ENCODE measurements at places on chromosomes 7 and 10.

- no peak for DNase-seq
Observed at GRCh38 chr7:82384051-82384464, 59.5 kb downstream of the CACNA2D1 start.

DNA sequence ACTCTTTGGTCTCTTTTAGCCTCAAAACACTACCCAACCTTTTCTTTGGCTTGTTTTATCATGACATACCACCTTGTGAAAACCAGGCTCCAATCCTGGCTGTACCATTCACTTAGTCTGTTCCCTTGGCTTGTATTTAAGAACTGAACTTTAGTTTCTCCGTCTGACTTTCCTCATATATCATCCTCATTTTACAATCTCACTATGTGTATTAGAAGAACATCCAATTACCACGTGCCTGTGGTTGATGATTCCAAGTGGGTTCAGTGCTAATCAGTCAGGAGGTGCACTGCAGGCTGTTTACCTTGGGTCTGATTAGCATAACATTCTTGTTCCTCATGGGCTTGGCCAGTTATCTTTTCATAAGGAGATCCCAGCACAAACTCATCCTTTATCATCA lies 144.8 kb upstream of the KLF14 start:
- no peak for DNase-seq

DNA sequence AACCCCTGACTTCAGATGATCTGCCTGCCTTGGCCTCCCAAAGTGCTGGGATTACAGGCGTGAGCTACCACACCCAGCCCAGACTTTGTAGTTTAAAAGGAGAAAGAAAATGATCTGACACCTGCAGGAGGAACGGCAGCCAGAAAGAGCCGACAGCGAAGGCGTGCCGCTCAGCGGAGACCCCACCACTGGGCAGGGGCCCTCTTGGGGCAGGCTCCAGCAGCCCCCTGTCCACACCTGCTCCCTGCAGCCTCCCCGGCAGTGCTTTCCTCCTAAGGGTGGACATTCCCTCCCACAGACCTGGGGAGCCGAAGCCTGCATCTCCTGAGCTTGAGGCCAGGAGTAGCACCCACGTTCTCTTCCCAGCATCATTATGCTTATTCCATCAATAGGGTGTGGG lies 19.2 kb upstream of the CNPY1 start:
- DNase-seq = no peak

DNA sequence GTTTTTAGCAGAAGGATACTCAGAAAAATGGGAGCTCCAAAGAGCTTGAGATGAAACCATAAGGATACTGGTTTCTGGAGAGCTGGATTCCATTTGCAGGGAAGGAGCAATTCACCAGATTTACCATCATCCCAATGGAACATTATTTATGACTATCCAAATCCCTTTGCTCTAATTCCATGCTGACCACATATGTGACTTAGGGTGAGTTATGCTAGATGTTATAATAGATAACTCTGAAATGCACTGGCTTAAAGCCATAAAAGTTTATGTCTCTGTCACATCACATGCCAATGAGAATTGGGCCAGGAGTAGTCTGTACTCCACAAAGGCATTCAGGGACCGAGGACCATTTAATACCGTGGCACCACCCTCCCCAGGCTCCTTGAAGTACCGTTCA lies 185.2 kb downstream of the SKIDA1 start:
- DNase-seq = no peak

DNA sequence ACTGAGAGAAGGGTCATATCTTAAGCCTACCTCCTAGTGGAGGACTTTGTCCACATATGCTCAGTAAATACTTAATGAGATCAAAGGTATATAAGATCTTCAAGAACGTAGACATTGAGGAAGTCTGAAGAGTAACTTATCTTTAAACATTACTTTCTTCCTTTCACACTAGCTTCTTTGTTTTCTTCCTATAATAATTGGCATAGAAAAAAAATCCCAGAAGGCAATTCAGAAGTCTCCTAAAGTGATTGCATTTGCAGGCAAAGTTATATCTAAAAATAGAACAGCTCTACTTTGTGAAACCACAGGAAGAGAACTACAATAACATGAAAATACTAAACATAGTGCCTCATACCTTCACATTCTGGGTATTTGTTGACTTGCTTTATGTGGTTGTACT lies 150.4 kb downstream of the PPP1R3A start:
- DNase-seq = no peak

DNA sequence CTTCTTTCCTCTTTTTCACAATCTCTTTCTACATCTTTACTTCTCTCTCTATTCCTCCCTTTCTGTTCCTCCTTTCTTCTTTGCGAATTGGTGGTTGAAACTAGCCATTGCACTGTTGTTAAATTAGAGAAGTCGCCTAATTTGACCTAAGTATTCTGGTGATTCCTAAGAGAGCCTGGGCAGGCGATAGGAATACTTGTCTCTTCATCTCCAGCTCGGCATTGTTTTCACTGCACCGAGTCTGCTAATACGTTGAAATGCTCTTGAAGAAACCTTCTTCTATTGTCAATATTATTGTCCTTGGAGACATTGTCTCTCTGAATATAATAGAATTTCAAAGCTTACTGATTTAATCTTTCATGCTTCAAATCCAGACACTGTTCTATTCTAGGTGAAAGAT lies 31.7 kb downstream of the KCND2 start:
- no peak for DNase-seq

GRCh38 chr7:142813226-142813625 lies 41.6 kb upstream of the EPHB6 start:
- peak; percentile 19 for DNase-seq

DNA sequence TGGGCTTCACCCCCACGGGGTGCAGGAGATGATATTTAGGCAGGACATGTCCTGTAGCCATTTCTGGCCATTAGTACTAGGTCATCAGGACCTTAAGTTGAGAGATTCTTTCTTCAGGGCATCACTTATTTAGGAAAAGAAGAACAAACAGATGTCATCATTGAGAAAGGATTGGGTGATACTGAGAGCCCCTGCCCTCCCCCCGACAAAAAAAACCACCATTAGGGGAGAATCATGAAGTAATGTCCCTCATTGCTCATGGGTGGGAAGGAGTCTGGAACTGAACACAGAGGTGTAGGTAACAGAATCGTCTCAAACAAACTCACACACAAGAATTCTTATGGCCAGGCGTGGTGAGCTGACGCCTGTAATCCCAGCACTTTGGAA lies 6.4 kb upstream of the ORAI2 start:
- no peak for DNase-seq
